HCEC 1CT (cell line): ENCODE measurements at places on chromosomes 1 and 21.
A peak's percentile ranks its signal among the peaks of the same experiment; 100 is the strongest.

DNA sequence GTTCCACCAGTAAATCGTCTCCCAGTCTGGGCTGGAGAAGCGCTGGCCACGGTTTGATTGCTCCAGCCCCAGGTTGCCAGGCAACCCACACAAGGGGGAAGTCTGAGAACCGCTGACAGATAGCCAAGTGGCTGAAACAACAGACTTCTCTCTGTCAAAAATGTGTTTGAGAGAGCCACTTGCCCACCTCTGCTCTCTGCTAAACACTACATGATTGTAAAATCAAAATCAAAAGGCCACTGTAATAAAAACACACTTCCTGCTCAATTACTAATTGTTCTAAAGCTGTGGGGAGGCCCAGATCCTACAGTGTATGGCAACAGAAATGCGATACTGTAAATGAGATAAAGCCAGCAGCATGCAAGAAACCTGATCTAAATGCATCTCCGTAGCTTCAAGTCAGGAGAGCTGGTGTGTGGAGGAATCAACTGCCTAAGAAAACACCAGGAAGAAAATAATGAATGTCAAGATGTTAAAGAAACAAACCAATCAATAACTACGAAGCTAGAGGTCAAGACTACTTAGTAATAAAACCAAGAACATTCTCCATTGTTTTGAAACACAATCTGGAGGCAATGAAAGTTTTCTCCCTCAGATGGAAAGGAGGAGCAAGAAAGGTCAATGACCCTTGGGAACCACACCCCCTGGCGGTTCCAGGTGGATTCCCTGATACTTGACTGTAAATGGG, 121.2 kb downstream of the SLC45A1 start:
- DNase-seq = peak; percentile 49

GRCh38 chr1:205593967-205594366, 37.8 kb downstream of the ELK4 start:
- DNase-seq = no peak

DNA sequence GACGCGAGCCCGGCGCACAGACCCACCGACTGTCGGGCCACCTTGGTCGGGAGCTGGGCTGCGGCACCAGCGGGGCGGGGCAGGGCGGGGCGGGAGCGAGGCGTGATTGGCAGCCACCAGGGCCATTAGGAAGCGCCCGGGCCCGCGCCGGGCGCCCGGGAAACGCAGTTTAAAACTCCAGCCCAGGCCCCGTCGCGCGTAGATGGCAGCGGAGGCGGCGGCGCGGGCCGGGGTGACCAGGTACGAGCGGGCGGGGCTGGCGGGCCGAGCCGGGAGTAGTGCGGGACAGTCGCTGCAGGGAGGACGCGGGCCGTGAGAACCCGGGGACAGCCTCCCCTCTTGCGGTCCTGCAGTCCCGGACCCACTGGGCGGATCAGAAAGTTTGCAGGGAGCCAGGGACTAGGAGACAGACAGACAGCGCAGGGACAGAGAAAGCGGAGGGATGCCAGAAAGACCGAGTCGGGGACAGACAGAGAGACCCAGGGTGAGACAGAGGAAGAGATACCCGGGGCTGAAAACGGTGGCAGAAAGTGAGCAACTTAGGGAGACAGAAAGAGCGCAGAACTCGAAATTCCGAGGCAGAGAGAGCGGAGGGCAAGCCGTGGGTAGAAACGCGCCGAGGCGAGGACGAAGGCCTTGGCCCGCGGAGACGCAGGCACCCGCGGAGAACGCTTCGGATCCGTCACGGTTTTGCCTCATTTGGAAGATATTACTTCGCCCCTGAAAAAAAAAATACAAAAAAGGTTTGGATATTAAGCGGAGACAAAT, at the start of gene DMBX1:
DMBX1 (plus strand) TSS at position 199 of the 768 bp plus-strand sequence. CDS start 17,175 bp downstream, outside the sequence.
- no peak for DNase-seq

DNA sequence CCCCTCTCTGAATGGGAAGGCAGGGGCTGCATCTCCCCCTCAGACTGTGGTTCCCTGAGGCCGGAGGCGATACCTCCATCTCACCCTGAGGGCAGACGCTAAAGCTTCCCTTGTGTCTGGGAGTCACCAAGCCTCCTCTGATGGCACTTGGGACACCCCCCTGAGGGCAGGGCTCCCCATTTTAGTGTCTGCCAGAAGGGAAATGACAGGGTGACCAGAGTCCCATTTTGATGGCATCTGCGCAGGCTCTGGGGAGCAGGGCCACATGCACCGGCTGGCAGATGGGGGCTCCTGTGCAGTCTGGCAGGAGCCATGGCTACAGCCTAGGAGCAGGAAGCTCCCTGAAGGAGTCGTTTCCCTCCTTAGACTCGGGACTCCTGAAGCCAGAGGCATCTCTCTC, 1.7 kb downstream of the S100A2 start:
- DNase-seq = no peak

GRCh38 chr1:38680801-38681510, 178.6 kb downstream of the RRAGC start:
- DNase-seq = no peak

- DNase-seq = peak; percentile 45
These were observed 104.7 kb downstream of the HLCS start for GRCh38 chr21:36861595-36862323.

DNA sequence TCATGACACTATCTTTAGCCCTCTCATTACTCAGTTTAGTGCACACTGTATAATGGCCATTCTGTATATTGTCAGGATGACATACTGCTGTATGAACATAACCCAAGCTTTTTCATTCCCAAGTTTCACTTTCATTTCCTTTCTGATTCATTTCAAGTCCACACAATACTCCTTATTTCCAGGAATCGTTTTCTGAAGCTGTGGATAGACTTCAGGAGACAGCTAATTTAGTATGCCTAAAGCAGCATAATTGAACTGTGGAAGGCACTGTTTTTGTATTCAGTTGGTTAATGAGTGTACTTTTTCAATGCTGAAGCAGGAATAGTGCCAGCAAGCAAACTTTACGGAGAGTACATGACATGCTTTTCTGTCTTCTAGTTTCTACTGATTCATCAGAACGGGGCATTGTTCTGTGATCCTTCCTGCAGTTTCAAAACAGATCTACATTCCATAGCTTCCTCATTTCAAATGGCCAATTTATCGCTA, 578.5 kb upstream of the ZP4 start:
- no peak for DNase-seq

DNA sequence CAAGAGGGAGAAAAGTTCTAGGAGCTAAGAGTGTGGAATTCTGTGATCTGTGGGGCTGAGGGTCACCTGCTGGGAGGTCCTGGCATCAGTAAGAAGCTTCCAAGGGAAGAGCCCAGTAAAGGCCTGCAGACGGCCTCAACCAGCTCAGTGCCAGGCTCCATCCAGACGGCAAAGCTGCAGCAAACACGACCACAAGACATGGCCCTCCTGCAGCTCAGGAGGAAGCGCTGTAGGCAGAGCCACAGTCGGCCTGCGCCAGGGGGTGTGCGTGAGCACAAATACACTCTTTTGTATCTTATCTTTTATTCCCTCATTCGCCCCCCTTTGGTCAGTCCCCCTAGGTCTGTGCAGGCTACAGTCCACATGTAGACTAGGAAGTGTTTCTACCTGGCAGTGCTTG, 13.4 kb downstream of the C1orf174 start:
- DNase-seq = no peak

DNA sequence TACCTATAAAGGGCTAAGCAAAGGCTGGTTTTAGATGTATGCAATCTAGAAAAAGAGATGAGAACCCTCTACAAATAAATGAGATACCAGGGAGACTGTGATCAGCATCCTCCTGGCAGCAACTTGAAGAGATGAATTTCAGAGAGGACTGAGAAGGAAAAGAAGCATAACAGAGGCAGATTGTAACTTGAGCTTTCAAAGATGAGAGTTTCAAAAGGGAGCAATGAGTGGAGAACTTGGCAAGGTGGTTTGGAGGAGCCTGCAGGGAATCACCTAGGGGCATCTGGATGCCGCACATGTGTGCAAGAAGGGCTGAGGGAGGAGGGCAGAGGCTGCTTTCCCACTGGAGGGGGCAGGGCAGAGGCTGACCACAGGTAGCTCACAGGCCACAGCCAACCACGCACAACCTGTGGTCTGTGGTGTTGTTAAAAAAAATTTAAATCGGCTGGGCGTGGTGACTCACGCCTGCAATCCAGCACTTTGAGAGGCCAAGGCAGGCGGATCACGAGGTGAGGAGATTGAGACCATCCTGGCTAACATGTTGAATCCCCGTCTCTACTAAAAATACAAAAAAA, 50.2 kb downstream of the PCNX2 start:
- no peak for DNase-seq

DNA sequence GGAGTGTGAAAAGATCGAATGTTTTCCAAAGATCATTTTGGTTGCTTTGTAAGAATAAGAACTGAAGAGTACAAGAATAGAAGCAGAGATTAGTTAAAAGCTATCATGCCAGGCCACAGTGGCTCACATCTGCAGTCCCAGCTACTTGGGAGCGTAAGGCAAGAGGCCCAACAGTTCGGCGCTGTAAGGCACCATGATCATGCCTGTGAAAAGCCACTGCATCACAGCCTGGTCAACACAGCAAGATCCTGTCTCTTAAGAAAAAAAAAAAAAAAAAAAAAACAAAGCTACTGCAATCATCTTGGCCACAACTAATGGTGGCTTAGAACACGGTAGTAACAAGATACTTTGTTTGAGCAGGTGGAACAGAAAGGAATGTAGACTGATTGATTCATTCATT, 116.2 kb downstream of the EIF4G3 start:
- no peak for DNase-seq

DNA sequence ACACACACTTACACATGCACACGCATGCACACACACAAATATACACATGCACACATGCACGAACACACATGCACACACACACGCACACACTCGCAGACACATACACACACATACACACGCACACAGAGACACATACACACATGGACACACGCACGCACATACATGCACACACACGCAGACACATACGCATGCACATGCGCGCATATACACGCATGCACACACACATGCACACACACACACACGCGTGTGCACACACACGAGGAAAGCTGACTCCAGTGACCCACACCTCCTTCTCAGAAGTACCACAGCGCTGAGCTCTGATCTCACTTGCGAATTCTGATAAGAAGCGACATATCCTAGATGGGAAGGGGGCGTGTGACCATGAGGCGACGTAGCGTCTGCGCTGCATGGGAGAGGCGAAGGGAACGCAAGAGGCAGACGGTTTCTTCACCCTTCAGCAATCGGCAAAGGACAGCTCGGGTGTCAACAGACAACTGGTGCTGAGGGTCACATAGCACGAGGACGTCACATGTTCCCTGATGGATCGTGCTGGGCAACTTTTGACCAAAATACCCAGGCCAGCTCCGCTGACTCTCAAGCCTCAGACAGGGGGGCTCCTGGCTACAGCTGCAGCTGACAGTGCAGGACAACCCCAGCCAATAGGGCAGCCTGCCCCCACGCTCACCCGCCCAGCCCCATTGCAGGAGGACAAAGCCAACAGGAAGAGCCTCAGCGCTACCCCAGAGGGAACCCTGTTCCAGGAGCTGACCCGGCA, 16.0 kb upstream of the PDE9A start:
- DNase-seq = no peak

DNA sequence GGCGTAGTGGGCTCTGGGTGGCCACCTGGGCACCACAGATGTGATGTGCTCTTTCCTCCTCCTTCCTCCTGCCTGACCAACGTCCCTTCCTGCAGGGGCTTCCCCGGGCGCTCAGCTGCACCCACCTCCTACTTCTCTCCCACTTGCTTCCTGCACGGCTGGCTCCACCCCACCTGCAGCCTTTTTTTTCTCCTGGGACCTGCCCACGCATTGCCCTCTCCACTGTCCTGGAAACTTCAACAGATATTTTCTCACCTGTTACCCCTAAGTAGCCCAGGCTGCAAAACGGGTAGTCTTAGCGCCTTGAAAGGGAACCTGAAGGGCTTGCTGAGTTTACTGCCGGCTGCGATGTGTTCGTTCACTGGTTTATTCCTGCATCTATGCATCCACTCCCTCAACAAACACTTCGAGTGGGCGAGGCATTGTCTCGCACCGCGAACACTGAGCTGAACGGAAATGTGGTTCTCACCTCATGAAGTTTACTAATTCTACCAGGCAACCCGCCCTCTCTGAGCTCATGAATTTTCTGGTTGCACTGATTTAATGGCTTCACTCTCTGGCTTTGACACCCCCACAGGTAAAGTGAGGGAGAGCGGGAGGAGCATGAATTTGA, 23.6 kb downstream of the ZBTB18 start:
- DNase-seq = no peak

- DNase-seq = peak; percentile 15
These were observed 37.2 kb upstream of the NPL start for GRCh38 chr1:182752077-182752988.

- peak; percentile 7 for DNase-seq
These were observed 941 bp downstream of the ARNT start for GRCh38 chr1:150875197-150876118.

- DNase-seq = no peak
These were observed 27.1 kb downstream of the STK40 start for GRCh38 chr1:36358514-36359084.

GRCh38 chr1:160745551-160745950, 6.5 kb downstream of the SLAMF7 start:
- no peak for DNase-seq
